ENCODE measurements at places on chromosomes 3 and 15. TPM values are rescaled to one million over a fixed set of nuclear protein-coding genes. Genes with fewer than 3 reads are reported as not detected.

DNA sequence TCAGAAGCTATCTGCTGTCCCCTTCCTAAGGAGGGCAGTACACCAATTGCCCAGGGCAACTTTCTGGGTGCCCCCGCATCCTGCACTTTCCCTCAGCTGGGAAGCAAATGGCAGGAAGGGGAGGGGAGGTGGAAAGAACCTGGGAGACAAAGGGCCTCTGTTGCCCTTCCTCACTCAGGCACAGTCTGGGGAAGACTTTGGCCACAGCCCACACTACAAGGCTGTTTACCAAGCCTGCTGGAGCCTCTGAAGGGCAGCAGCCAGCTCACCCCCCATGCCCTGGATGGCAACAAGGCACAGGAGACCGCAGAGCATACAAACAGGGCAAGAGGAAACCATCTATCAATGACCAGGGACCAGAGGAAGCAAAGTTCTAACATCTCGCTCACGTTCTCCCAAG is 42.4 kb downstream of the ARRDC4 start:
- no peak for DNase-seq

The RTF1 gene
- 66.3 TPM for polyA plus RNA-seq

- no peak for DNase-seq
These were observed 91.9 kb upstream of the VGLL4 start for GRCh38 chr3:11735638-11736037.

DNA sequence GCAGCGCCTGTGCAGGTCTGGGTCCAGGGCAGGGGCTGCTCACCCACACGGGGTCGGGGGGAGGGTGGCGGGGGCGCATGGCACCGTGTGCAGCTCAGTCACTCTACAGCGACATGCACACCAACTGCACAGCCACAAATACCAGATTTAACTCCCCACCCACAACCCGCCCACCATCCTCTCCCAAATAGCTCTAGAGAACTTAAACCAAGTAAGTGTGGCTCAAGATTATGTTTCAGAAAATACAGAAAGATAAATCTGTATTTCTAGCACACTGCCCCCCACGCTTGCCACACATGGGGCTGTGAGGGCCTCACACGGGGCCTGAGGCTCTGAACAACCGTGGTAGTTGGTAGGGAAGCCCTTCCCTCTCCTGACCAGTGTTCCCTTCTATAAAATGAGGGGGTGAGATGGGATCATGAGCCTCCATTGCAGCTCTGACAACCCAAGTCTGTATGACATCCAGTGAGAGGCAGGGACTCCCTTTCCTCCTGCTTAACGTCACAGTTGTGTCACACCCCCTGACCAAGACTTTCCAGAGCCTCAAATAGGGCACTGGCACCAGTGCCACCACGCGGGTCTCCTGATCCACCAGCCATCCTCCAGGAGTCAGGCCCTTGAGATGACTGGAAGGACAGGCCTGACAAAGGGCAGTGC is 23.1 kb downstream of the POC1A start:
- no peak for DNase-seq

DNA sequence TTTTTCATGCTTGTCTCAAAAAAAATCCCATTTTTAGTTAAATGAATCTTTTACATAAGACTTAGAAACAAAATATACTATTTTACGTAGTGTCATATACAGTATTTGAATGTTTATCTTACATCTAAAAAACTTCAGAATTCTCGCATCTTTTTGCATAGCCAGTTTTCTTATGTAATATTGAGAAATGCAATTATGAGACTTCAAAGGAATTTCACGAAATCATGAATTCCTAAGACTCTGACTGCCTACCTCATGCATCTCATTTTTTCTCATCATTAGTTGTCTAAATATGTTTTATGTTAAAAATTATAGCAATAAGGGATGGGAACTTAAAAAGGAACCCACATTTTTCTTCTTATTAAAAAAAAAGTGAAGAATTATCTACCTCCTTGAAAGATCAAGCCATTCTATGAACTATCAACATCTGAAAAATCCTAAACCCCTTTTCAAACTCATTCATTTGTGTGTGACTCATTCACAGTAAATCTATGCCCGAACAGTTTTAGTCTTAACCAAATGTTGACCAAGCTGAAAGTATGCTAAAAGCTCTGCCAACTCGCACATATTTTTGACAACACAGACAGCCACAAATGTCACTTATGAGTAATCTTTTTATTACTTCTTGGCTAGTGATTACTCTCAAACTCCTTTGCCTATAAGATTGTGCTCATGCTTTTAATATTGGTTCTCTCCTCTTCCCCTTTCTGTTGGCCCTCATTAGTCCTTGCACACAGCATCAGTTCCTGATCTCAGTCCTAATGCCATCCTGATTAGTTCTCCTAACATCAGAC is 115.9 kb downstream of the DCLK3 start:
- DNase-seq, result no peak

The KLHL40 gene
- polyA plus RNA-seq, result not detected

The TFG gene
- polyA plus RNA-seq, result 137 TPM

- peak; percentile 62 for DNase-seq
These were observed 2.2 kb downstream of the CHRNB4 start for GRCh38 chr15:78638658-78639314.

The RPP25 gene
- polyA plus RNA-seq, result 2.5 TPM

The NUP210 gene
- 24.8 TPM for polyA plus RNA-seq

DNA sequence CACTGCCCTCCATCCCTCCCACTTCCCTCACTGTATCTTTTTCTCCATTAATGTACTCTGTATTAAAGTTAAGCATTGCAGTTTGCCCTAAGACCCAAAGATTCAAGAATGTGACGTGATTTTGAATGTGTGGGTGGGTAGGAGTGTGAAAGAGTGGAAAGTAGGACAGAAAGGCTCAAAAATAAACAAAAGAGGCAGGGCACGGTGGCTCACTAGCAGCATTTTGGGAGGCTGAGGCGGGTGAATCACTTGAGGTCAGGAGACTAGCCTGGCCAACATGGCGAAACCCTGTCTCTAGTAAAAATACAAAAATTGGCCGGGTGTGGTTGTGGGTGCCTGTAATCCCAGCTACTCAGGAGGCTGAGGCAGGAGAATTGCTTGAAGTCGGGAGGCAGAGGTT is 18.4 kb downstream of the TFRC start:
- no peak for DNase-seq

GRCh38 chr3:108407886-108408285 is 102.5 kb downstream of the MYH15 start:
- DNase-seq, result no peak

The TLR9 gene
- 0.09 TPM for polyA plus RNA-seq

GRCh38 chr3:16377847-16378302 is 112.9 kb downstream of the OXNAD1 start:
- no peak for DNase-seq

DNA sequence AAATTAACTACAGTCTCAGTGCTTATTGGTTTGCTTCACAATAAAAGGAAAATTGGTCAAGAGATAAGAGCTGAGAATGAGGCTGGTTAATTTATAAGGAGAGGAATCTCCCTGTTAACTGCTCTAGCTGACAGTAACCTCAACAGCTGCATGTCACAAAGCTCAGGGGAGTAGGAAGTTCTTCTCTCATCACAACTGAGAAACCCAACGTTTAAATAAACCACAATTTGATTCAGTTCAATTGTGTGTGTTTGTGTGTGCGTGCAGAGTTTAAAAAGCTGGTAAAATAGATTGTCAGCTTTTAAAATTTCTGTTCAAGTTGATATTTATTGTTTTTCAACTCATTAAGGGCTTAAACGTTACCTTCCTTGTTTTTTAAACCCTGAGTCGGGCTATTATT is 3.5 kb upstream of the TGFBR2 start:
- no peak for DNase-seq

The PRSS50 gene
- 2.9 TPM for polyA plus RNA-seq

DNA sequence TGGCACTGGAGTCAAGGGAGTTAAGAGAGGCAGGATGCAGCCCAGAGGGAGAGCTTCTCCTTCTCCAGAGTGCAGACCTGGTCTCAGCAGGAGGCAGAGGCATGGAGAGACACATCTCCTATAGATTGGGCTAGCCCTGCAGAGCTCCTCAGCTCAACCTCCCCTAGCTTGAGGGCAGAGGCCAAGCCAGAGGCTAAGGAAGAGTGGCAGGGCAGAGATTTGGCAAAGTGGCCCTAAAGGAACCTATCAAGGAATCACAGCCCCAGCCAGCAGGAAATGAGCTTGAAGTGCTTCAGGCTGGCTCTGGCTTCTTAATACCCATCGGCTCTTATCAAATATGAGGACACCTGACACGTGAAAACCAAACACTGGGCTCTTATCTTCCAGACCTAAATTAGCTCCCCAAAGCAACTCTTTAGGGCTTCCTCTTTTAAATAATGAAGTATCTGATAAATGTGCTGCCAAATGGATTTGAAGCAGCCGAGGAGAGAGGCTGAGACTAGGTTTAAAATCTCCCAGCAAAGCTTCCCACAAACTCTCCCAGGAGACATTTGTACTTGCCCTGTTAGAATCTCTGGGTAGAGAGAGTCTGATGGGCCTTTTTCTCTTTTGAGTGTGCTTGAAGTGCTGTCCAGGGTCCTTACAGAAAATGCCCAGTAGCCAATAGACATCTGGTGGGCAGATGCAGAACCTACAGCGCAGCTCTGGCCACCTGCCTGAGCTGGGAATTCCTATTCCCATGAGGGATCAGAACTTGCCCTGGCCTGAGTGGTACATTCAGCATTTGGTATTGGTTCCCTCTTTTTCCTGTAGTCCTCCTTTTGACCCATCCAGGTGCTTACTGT is 271.4 kb downstream of the CLSTN2 start:
- peak; percentile 39 for DNase-seq

The SELENOK gene
- 77.9 TPM for polyA plus RNA-seq

DNA sequence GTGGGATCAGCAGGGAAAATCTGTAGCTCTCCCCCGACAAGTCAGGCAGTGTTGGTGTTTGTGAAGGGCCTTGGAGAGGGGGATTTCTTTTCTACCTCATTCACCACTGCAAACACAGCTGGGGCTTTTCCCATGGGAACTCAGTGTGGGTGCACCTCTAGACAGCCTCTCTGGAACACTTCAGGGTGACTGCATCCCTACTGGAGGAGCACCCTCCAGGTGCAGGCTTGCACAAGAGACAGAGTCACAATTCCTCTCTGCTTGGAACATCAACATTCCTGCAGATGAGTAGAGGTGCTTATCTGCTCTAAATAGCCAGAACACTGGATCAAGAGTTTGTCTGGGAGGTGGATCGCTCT is 72.7 kb upstream of the AKAP13 start:
- no peak for DNase-seq

GRCh38 chr3:96863129-96863740 is 48.8 kb downstream of the EPHA6 start:
- peak; percentile 8 for DNase-seq

GRCh38 chr3:132220986-132221385 is 96.2 kb upstream of the ACP3 start:
- DNase-seq, result no peak

DNA sequence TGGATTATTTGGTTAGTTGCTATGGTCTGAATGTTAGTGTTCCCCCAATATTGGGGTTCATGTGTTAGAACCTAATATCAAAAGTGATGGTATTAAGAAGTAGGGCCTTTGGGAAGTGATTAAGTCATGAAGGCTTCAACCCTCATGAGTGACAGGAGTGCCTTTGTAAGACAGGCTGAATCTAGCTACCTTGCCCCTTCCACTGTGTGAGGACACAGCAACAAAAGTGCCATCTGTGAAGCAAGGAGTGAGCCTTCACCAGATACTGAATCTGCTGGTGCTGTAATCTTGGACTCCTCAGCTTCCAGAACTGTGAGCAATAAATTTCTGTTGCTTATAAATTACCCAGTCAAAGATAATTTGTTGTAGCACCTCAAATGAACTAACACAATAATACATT is 22.6 kb upstream of the SATB1 start:
- DNase-seq, result no peak

DNA sequence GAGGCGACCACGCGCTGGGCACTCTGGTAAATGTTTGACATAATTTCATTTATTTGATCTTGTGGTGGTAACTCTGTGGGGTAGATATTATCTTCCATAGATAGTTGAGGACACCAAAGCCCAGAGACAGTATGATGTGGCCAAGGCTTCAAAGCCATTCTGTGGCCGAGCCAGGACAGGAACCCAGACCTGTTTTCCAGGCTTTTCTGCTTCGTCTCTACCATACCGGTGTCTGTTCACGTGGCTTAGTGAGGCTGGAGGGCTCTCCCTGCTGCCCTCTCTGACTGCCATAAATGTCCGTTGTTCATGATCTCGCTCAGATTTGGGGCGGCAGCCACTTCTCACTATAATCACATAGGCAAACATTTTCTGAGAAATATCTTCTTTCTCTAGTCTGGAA is 134.7 kb downstream of the PEX5L start:
- DNase-seq, result no peak

DNA sequence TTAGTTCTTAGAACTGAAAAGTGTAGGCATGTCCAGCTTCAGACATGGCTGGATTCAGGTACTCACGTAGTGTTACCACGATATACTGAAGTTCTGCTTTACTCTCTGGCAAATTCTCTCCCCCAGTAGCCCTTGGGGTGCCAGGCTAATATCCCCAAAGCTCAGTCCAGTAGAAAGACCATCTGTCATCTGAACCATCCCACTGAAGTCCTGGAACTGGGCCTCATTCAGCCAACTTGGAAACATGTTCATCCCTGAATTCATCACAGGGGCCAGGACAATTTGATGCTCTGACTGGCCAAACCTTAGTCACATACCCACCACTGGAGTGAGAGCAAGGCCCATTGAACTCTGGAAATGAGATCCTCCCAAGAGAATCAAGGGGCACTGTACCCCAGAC is 8.2 kb downstream of the EFCC1 start:
- no peak for DNase-seq
